ENCODE measurements at places on chromosomes 12 and 14.

- DNase-seq: no peak
- peaks cover 49% of the 10 kb centered on the region for H3K4me1 ChIP-seq
- no peak overlapping the region for H3K27ac ChIP-seq
- H3K4me3 ChIP-seq: no peak overlapping the region
These were observed 13.6 kb downstream of the DAAM1 start for GRCh38 chr14:59202031-59202430.

- no peaks in the 10 kb centered on the region for H3K36me3 ChIP-seq
- no peaks in the 10 kb centered on the region for H3K4me1 ChIP-seq
- no peak overlapping the region for H3K4me3 ChIP-seq
- DNase-seq: no peak
These were observed 479.8 kb downstream of the FUT8 start for GRCh38 chr14:65892315-65892714.

- H3K27me3 ChIP-seq: no peaks in the 10 kb centered on the region
- no peak for DNase-seq
- no peak overlapping the region for H3K4me3 ChIP-seq
- peaks cover 9% of the 10 kb centered on the region for H3K4me1 ChIP-seq
These were observed 2.5 kb downstream of the PTPN6 start for GRCh38 chr12:6953442-6954315.

GRCh38 chr12:129276361-129277060 lies 423.2 kb downstream of the GLT1D1 start:
- no peak overlapping the region for H3K27ac ChIP-seq
- H3K4me3 ChIP-seq: no peak overlapping the region
- H3K36me3 ChIP-seq: no peaks in the 10 kb centered on the region
- no peaks in the 10 kb centered on the region for H3K4me1 ChIP-seq
- no peaks in the 10 kb centered on the region for H3K27me3 ChIP-seq
- no peak for DNase-seq

DNA sequence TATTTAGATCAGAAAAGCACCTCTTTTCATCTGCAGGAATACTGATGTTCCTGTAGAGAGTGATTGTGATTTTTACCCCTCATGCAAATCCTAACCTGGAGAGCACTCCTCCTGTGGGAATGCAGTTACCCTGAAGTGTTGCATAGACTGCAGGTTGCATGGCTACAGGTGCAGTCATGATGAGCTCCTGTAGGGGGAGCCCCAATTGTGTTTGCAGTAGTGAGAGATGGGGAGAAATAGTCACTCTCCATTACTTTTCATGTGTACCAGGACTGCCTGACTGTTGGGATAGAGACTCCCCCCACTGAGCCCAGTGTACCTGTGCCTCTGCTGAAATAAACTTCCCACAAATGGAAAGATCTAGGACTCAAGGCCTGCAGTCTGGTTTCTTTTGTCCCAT lies 1086.5 kb downstream of the SLC6A15 start:
- DNase-seq: no peak
- H3K36me3 ChIP-seq: no peaks in the 10 kb centered on the region
- no peak overlapping the region for H3K4me3 ChIP-seq

GRCh38 chr12:132389526-132390286 lies 60.3 kb upstream of the GALNT9 start:
- H3K27me3 ChIP-seq: peaks cover 5% of the 10 kb centered on the region
- no peaks in the 10 kb centered on the region for H3K36me3 ChIP-seq
- DNase-seq: no peak
- H3K27ac ChIP-seq: no peak overlapping the region
- H3K4me1 ChIP-seq: peaks cover 4% of the 10 kb centered on the region
- no peak overlapping the region for H3K4me3 ChIP-seq

- no peaks in the 10 kb centered on the region for H3K4me1 ChIP-seq
- no peak overlapping the region for H3K4me3 ChIP-seq
- H3K27ac ChIP-seq: no peak overlapping the region
- no peaks in the 10 kb centered on the region for H3K36me3 ChIP-seq
- no peak for DNase-seq
These were observed 24.1 kb downstream of the TTC8 start for GRCh38 chr14:88848571-88848970.
